ENCODE measurements at places on chromosomes 1 and 21. TPM values are rescaled to one million over a fixed set of nuclear protein-coding genes. Genes with fewer than 3 reads are reported as not detected.
A peak's percentile ranks its signal among the peaks of the same experiment; 100 is the strongest.

DNA sequence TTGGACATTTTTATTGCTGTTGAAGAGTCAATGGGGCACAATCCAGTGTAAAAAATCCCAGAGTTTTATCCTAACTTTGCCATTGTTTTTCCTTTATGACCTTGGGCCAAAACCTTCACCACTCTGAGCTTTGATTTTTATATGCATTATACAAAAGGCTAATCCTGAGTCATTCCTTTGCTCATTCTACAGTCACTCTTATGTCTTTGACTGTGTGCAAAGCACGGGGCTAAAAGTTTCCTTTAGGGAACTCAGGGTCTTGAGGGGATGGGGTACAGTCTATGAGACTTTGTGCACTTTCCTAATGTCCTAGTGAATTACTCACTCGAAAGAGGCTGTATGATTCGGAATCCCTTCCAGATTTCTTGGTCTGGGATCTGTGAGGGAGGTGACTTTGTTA lies 543.2 kb upstream of the CAMK1G start:
- DNase-seq = no peak

DNA sequence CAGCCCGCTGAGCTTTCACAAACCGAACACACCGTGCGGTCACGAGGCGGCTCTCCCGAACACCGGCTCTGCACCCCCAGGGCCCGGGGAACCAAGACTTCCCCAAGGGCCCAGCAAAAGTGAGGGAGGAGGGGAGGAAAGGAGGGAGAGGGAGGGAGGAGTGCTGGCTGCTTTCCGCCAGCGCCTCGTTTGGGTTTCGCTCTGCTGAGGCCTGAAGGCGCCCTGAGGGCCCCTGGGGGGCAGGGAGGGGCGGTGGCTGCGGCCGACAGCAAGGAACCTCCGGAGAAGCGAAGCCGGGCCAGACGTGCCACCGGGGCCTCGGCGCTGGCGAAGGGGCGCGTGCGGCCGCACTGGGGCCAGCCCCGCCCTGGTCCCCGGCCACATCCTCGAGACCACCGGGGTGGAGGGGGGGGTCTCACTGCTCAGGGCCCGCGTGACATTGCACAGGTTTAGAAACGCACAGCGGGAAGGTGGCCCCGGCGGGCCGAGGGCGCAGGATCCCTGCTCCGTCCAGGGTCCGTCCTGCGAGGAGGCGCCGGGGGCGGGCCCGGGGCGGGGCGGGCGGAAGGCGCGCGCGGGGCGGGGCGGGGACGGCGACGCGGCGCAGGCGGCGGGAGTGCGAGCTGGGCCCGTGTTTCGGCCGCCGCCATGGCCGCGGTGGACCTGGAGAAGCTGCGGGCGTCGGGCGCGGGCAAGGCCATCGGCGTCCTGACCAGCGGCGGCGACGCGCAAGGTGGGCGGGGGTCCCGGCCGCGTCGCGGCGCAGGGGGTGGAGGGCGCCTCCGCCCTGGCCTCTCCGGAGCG lies at the start of gene PFKL:
TSS of gene PFKL (plus strand) at position 596 of the 804 bp plus-strand sequence. CDS start at position 649, 53 bp downstream.
- DNase-seq = peak; percentile 51

DNA sequence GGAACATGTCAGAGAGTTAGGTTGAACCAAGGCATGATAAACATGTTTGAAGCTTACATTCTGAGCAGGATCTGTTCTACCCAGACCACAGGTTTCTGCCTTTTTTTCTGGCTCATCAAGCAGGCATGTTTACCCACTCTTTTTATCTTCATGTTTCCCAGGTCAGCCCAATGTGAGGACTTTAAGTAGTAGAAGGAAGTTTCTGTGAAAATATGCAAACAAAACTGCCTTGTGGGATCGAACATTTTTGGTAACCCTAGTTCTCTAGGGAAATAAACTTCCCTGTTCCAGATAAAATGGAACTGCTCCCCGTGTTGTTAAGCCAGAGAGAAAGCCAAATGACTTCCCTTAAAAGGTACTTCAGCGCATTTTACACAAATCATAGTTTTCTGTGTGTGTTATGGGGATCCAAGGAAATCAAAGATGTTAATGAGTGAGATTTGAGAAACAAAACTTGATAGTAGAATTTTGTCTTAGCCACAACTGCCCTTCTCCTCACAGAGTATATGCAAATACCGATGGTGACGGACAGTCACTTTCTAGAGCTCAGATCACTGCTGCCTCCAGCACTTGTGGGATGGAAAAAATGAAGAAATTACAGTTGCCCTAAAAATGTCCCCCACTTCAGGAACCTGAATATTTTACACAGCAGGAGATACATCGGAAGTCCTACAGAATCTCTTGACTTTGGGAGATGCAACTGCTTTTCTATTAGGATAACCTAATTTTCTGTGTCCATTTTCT lies 765 bp upstream of the HIPK1 start:
- no peak for DNase-seq

PRR9 gene
- total RNA-seq = not detected

KDM5B gene
- 46.2 TPM for total RNA-seq

DNA sequence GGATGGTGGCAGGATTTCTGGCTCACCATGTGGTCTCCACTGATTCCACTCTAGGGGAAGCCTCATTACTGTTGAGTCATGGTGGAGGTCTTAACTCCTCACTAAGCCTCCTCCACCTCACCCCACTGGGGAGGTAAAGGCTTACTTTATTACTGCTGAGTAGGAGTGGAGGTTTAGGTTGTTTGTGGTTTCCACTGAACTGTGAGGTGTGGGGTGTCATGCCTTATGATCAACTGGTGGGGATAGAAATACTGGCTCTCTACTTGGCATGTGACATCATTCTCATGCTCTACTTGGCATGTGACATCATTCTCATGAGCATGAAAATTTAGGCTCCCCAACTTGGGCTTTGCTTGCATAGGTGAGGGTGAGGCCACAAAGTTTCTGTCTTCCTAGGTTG lies 35.6 kb downstream of the COL6A1 start:
- DNase-seq = no peak

- peak; percentile 72 for DNase-seq
Measured at GRCh38 chr1:21534674-21535378, 25.6 kb downstream of the ALPL start.

PAPPA2 gene
- total RNA-seq = under 0.01 TPM

DNA sequence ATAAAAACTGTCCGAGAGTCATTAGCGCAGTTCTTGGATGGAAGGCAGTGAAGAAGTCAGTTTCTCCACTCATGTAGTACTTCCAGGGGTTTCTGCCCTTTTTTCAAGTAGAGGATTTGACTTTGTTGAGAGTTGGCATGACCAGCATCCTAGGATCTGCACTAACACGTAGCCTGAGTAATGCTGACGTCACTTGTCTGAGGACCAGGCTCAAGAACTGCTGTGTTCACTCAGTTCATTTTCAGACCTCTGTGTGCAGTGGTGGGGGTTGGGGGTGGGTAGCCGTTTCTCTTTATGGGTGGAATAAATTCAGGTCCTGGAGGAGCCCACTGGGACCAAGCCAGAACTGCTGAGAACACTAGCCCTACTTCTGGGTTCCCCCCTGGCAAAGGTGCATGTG lies 53.3 kb downstream of the MRPS6 start:
- DNase-seq = no peak

DNA sequence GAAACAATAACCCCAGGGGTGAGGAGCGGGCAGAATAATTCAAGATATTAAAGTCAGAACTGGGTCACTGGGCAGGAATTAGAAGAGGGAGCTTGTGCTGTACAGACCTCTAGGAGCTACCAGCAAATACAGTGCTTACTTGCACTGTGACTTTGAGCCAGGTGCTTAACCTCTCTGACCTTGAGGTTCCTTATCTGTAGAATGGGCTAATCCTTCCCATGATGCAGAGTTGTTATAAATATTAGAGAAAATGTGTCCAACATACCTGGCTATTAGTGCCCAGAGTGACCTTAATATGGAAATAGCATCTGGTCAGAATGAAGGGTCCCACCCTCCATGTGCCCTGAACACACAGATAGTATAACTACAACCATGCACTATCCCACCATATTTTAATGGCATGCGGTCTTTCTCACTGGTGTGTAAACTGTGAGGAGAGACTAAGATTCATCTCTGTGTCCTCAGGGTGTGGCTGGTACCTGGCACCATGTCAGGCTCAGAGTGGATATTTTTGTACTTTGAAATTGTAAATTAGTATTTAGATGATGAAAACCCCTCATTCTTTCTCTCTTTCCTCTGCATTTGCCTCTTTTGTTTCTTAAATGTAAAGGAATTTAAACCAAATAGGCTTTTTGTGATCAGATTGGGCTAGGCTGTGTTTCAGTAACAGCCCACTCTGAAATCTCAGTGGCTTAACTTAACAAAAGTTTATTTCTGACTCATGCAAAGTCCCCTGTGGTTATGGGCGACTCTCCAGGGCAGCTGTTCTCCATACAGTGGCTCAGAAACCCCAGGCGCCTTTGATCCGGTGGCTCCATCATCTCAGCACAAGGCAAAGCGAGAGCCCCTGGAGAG lies 60.0 kb upstream of the ROR1 start:
- no peak for DNase-seq

DNA sequence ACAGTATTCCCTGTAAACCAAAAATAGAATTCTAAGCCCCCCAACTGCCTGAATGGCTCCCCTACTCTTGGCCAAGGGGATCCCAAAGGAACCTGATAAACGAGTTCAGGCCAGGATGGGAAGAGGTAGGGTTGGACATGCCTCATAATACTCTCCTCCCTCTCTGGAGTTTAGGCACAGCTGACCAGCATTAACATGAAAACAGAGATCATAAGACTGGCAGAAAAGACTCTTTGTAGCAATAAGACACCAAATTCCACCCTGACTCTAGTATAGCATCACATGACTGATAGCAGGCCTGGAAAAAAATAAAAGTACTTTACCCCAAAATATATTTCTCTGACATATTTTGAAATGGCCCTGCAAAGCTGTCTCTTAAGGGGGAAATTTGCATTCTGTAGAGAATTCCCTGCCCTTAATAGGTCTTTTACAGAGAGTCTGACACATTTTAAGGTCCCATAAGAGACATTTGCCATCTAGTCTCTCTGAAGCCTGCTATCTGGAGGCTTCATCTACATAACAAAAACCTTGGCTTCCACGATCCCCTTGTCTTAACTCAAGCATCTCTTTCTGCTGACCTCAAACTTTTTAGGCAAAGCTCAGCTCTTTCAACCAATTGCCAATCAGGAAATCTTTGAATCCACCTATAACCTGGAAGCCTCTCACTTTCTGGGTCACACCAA lies 55.9 kb downstream of the SIK1 start:
- DNase-seq = no peak

DNA sequence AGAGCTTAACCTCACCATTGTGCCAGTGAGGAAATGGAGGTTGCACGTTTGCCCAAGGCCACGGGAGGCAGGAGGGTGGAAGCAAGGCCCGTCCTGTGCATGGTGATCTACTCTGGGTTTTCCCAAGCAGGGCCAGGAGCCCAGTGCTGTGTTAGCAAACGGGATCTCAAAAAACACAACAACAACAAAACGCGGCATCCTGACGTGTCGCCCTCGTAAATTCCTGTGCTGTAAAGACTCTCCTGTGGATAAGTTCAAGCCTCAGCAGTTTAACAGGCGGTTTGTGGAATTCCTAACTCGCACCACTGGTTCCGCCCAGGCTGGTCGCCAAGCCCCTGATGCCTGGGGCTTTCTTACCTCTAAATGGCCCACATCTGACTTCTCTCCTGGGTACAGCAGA lies 39.1 kb downstream of the TFF3 start:
- no peak for DNase-seq

GRCh38 chr21:42560517-42561179 lies 47.0 kb downstream of the SLC37A1 start:
- no peak for DNase-seq

DNA sequence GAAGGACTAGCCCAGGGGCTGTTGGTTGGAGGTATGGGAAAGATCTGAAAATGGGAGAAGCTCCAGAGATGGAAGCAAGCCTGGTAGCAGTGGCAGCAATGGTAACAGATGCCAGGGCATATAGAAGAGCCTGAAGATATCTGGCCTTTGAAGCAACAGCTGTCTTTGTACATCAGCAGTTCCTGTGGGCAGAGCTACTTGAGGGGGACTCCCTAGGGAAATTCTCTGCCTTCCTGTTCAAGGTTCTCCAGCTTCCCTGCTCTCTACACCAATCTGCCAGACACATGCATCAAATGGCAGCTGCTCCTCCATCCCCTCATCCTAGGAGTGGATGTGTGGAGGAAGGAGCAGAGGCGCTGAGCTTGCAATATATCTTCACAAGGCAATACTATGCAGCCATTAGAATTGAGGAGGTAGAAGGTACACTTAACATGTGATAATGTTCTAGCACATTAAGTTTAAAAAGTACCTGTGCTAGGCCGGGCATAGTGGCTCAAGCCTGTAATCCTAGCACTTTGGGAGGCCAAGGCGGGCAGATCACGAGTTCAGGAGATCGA lies 2.2 kb downstream of the TMEM35B start:
- no peak for DNase-seq

GBP2 gene
- total RNA-seq = 32.7 TPM

LCE2D gene
- not detected for total RNA-seq

DNA sequence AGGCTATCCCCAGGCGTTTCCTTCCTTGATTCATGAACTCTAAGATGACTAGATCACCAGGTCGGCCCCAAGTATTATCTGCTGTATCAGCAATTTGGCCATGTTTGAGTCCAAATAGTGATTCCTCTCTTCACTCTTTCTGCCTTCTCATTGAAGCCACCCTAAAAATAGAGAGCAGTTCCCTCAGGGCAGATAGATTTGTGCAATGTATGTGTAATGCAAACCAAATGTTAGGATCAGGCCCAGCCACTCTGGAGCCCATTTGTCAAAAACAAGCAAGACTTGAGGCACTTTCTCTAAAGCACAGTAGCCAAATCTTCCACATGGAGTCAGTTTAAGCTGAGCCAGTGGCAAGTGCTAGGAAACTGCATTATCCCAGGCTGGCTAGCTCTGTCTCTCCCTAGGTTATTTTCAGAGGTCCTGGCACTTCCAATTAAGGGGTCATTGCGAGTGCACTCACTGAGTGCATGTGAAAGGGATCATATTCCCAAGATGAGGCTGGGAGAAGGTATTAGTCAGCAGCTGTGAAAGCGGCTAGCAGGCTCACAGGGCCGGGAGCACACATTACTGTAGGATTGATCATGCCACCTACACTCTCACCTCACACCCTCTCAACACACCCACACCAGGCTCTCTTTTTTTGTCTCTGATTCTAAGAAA lies 97.9 kb upstream of the RAB3GAP2 start:
- DNase-seq = no peak

GRCh38 chr1:158002631-158003405 lies 9.4 kb downstream of the KIRREL1 start:
- DNase-seq = no peak

DNA sequence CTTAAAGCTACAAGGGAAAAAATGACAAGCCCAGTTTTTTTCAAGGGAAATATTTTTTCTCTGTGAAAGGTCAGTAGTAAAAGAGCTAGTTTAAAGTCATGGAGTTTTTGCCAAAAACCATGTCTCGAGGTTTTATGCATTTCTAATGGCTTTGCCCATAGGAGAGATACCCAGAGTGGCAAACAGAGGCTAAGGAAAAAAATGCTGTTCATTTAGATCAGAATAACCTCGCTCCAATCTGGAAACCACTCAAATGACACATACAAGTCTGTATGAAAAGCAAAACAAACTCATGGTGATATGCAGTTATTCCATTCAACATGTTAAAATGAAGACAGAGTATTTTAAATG lies 36.9 kb upstream of the EDEM3 start:
- DNase-seq = peak; percentile 45

GRCh38 chr21:35530766-35531165 lies 481.7 kb upstream of the RUNX1 start:
- no peak for DNase-seq

- DNase-seq = no peak
Measured at GRCh38 chr1:160097151-160097910, 1.1 kb downstream of the IGSF8 start.
